ENCODE measurements at places on chromosomes 13 and 19.

GRCh38 chr19:24004166-24004565 lies 82.8 kb upstream of the ZNF254 start:
- no peak for DNase-seq

DNA sequence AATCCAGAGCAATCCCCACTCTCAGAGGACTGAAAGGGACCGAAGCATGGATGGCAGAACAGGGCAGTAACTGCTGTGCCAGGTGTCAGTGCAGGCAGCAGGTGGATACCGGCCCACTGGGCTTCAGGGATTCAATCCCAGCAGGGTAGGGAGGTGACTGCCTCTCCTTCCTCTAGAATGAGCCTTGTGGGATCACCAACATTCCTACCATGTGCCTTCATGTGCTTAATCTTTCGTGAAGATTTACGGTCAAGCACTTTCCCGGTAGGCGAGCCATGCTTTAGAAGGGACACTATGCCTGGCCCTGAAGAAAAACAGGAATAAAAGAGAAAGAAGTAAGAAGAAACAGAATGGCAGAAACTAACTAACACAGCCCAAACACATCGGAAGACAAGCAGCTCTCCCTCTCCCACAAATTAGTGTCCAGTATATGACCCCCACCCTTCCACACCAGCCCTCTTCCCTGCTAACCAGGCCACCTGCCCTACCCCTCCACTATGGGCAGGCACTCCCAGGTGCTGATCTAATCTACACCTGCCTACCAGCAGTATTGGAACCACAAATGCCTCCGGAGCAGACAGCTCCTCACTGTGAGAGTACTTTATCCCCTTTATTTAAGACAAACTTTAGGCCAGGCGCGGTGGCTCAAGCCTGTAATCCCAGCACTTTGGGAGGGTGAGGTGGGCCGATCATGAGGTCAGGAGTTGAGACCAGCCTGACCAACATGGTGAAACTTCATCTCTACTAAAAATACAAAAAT lies 162.5 kb downstream of the NUFIP1 start:
- no peak for DNase-seq

DNA sequence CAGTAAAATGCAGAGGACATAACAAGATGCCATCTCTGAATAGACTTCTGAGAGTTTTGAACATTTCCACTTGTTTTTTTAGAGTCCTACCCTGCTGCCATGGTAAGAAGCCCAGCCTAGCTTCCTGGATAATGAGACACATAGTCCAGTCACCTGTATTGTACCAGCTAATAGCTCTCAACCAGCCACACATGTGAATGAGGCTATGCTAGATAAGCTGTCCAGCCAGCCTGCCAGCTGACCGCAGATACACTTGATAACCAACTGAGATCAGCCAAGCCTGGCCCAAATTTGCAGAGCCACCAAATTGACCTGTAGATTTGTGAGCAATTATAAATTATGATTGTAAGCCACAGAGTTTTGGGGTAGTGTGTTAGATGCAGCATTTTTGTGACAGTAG lies 10.7 kb downstream of the RFXAP start:
- DNase-seq, result no peak

- DNase-seq, result no peak
Observed at GRCh38 chr19:51330366-51330765, 11.6 kb downstream of the VSIG10L start.

DNA sequence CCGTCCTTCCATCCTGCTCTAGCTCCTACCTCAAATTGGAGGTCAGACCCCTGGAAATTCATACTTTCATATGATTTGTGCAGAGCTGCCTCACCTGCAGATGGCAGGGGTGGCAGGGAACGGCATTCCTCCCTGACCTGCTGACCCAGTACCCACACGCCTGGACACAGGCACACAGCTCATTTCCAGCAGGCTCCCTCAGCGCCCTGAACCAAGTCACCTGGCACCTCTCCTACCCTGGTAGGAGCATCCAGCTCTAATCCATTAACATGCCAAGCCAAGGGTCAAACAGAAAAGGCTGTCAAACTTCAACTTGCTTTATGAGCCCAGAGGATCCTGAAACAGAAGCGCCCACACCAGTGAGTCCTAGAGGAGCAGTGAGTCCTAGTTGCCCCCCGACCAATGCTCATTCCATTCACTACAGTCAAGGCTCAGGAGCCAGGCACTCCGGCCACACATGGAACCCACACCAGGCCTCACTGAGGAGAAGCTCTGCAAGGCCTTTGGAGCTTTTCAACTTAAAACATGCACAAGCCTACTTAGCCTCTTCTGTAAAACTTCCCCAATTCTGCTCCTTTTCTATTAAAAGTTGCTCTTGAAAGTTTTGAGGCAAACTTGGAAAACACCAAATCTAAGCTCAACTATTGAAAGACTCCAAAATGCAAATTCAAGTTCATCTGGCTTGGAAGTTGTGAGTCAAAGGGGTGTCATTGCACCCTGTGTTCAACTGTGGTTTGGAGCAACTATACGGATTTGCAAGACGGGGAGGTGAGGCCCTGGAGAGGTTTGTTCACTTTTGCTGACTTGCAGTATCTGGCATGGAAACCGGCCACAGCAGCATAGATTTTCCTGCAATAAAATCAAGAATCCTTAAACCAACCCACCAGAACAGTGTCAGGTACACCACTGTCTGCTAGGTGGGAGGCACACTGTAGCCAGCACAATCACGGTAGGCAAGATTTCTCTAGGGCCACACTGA lies 96.7 kb downstream of the CRYL1 start:
- no peak for DNase-seq

DNA sequence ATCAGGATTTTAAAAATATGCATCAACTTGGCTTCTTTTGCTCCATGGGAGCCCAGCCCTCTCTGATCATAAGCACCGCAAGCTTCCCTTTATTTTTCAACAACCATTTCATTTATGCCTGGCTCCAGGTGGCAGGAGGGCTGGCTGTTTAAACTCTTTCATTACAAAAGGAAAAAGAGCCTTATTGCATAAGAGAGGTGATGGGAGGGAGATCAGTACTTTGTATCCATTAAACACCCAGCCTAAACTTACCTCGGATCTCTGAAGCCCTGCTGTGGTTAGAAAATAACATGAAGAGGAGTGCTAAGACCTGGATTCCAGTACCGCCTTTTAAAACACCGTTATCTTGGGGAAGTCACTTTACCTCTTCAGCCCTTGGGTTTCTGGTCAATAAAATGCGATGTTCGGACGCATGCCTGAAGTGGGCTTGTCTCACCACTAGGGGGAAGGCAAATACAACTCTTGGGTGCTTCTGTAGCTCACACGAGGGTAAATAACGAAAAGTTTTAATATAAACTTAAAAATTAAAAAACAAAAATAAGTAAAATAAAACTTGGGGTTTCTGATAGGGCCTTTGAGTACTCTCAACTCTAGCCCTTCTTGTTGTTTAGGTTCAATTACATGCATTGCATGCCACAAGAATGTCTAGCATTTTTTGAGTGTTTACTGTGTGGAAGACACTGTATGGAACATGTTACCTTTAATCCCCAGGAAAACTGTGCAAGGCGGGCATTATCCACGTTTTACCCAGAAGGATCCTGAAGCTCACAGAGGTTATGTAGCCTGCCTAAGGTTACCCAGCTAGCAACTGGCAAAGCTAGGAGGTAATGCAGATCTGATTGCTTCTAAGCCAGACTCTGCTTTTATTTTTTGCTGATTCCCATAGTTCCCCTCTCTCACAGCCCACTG lies 240.3 kb downstream of the LMO7 start:
- DNase-seq, result peak; percentile 68

- no peak for DNase-seq
Observed at GRCh38 chr13:100980171-100980570, 305.6 kb upstream of the TMTC4 start.

DNA sequence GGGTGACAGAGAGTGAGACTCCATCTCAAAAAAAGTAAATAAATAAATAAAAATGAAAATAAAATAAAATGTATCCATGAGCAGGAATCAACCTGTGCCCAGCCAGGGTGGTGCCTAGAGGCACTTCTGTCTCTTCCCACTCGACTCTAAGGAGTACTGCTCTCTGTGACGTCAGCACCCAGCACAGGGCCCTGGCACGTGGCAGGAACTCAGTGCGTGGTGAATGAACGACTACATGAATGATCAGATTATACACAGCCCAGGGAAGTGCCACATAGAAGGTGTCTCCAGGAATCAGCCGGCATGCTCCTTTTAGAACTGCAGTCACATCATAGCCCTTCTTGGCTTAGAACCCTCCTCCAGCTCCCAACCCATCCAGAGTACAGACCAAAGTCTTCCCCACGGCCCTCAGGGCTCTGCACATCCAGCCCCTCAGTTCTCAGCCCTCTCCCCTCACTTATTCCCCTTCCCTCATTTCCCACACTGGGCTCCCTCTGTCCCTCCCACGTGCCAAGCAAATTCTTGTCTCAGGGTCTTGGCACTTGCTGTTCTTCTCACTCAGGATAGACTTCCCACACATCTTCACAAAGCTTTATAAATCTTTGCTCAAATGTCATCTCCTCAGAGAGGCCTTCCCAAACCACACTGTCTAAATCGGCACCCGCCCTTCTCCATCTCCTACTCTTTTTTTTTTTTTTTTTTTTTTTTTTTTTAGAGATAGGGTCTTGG lies 4.2 kb downstream of the CLIP3 start:
- DNase-seq, result no peak

- DNase-seq, result no peak
Observed at GRCh38 chr19:8612807-8613171, 2.3 kb upstream of the ADAMTS10 start.

- DNase-seq, result no peak
Observed at GRCh38 chr19:32866061-32866460, 3.5 kb downstream of the SLC7A9 start.

DNA sequence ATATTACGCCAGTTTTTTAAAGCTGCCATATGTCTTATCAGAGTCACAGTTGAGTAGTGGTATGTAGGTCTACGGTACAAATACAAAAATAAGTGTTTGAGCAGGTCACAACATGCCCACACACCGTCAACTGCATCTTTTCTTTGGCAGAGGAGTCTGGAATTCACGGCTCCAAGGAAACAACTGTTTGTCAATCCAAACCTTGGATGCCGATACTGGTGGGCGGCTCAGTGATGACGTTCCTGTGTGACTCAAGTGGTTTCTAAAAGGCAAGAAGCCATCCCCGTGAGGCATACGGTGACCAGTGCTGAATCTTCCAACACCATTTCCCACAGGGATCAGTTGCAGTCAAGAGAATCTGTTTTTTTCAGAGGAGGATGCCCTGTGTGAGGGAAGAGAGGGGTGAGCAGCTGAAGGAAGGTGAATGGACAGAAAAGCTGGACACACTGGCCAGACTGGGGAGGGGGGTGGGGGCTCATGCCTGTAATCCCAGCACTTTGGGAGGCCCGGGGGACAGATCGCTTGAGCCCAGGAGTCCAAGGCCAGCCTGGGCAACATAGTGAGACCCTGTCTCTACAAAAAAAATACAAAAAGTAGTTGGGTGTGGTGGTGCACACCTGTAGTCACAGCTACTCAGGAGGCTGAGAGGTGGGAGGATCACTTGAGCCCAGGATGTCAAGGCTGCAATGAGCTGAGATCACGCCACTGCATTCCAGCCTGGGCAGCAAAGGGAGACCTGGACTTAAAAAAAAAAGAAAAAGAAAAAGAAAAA lies 22.8 kb upstream of the CEBPG start:
- DNase-seq, result no peak

- DNase-seq, result no peak
Observed at GRCh38 chr19:54653181-54653809, 9.5 kb upstream of the LILRB4 start.

DNA sequence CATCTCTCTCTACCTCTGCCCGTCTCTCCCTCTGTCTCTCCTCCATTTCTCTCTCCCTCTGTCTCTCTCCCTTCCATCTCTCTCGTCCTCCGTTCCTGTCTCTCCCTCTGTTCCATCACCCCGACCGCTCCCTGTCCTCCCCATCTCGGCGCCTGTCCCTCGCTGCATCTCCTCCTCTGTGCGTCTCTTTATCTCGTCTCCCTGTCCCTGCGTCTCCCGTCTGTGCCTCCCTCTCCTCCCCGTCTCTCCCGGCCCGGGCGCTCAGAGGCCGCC lies 4.6 kb downstream of the GRIN2D start:
- DNase-seq, result no peak

DNA sequence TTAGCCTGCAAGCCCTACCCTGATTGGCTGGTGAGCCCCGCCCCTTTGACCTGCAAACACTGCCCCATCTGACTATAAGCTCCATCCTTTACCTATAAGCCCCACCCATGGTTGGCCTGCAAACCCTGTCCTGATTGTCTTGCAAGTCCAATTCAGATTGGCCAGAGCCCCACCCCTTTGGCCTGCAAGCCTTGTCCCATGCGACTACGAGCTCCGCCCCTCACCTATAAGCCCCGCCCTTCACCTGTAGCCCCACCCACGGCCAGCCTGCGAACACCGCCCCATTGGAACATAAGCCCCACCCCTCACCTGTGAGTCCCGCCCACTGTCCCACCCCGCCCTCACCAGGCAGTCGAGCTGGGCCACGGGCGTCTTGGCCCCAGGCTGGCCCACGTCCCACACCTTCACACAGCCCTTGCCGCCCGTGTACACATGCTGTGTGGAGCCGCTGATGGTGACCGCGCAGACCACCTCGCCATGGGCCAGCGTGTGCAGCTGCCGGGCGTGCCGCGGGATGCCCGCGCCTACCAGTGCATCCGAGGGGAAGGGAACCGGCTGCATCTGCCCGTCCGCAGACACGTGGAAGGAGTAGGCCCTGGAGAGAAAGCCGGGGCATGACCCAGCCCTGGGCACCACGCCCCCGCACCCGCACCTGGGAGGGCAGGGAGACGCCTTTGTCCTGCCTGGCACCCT lies 22.9 kb downstream of the TLE2 start:
- no peak for DNase-seq

- DNase-seq, result no peak
Observed at GRCh38 chr13:97130190-97130589, 91.9 kb upstream of the MBNL2 start.

DNA sequence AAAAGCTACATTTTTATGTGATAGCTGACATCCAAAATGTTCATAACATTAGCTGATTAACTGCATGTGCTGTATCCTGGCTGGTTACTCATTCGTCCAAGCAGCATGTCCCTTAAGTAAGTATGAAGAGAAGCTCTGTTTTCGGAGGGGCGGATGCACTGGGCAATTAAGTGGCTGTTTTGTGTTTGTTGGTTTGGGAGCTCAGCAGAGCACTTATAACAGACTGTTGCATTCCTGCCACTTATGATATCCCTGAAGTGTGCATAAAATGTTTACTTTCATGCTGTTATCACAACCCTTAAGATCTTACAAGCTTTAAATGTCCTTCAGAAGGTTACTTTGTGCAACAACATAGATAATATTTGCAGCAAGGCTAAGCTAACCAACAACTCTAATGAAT lies 264.1 kb downstream of the NALCN start:
- no peak for DNase-seq

GRCh38 chr19:4115050-4115817 lies 8.7 kb downstream of the MAP2K2 start:
- DNase-seq, result no peak

- no peak for DNase-seq
Observed at GRCh38 chr13:71727662-71728061, 139.3 kb downstream of the DACH1 start.

GRCh38 chr13:22189176-22190048 lies 518.5 kb downstream of the FGF9 start:
- DNase-seq, result no peak

- peak; percentile 63 for DNase-seq
Observed at GRCh38 chr19:18763674-18764590, 27.2 kb downstream of the COMP start.

All from SK-N-DZ (cell line).